Right cardiac atrium (tissue), 5 donors: ENCODE measurements at places on chromosomes 2 and 18.
A peak's percentile ranks its signal among the peaks of the same experiment; 100 is the strongest.

GRCh38 chr18:22094358-22094734, 75.0 kb upstream of the GATA6 start:
- no peak for DNase-seq

DNA sequence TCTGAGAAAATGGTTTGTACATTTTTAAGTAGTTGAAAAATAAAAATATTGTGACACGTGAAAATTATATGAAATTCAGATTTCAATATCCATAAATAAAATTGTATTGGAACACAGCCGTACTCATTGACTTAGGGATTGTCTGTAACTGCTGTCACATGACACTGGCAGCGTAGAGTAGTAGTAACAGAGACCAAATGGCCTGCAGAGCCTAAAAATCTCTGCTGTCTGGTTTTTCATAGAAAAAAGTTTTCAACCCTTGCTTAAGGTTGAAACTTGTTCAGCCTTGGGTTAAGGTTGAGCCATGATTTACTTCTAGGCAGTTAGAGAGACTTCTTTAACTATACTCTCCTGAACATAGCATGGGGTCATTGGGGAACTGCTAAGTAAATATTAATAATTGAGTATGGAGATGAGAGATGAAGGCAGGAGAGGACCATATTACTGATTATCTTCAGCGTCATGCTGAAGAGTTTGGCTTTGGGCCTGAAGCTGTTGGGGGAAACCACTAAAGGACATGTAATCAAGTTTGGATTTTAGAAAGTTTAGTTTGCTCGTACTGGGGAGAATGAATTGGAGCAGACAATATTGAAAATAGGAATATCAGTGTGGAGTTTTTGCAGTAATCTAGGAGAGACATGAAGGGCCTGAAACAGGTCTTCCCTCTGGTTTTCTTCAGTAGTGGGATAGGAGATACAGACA, 16.2 kb downstream of the EML4 start:
- no peak for DNase-seq

DNA sequence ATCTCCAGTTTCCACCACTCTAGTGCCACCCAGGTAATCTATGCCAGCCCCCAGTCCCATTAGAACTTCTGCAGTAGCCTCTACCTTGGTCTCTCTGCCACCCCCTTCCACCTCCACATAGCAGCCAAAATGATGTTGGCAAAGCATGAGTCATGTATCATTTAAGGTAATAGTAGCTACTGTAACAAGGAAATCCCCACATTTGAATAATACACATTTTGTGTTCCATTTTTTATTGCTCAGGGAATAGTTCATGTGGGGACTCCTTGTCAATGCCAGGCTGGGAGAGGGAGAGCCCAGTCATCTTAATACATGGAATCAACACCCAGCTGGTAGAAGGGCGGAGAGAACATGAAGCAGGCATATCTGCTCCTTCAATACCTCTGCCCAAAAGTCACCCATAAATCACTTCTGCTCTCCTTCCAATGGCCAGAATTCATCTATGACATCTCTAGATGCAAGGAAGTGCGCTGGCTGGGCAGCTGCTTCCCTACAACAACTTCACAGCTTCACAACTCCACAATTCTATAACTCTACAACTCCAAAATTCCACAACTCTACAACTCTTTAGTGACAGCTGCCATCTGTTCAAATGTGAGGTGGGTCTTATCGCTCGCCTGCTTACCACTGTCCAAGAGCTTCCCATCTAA, 70.6 kb upstream of the GLS start:
- DNase-seq, result no peak

GRCh38 chr2:127799926-127800325, 11.0 kb downstream of the WDR33 start:
- DNase-seq, result no peak

GRCh38 chr2:50952596-50952995, 79.3 kb downstream of the NRXN1 start:
- DNase-seq, result no peak

DNA sequence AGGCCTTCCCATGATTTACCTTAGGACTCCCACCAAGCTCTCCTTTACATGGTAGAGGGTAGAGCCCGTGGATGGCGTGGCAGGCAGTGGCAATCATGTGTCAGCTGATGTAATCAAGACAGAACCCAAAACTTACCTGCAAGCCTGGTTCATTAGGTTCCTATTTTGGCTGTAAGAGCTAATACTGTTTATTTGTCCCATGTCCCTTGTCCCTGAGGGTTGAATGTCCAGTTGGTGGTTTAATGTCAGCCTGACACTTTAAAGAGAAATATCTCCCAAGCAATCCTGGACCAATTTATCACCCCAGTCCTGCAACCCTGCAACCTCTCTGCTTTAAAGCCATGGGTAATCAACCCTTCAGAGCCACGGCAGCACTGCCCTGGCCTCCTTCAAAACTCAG, 6.0 kb upstream of the FABP1 start:
- DNase-seq, result no peak

GRCh38 chr2:14806613-14807012, 174.1 kb downstream of the LRATD1 start:
- no peak for DNase-seq

- no peak for DNase-seq
Measured at GRCh38 chr18:75124551-75124950, 84.4 kb downstream of the PTGR3 start.

DNA sequence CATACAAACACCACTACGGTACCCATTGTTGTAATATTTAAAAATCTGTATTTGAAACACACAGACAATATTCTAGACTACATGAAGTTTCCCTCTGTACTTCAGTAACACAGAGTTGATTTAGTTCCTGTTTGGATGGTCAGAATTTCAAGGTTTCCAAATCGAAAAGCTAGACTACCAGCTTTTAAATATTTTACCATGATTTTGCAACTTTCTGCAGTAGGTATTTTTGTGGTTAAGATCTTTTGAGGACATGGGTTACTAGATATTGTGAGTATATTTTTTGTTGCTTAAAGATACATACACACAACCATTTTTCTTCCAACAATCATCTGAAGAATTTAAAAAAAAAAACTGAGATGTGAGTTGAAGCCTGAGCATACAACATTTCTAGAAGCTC, 10.9 kb downstream of the SERPINB5 start:
- DNase-seq, result no peak

- DNase-seq, result no peak
Measured at GRCh38 chr2:180205621-180206235, 198.6 kb upstream of the CWC22 start.

GRCh38 chr2:225091336-225091735, 49.1 kb upstream of the DOCK10 start:
- DNase-seq, result no peak

DNA sequence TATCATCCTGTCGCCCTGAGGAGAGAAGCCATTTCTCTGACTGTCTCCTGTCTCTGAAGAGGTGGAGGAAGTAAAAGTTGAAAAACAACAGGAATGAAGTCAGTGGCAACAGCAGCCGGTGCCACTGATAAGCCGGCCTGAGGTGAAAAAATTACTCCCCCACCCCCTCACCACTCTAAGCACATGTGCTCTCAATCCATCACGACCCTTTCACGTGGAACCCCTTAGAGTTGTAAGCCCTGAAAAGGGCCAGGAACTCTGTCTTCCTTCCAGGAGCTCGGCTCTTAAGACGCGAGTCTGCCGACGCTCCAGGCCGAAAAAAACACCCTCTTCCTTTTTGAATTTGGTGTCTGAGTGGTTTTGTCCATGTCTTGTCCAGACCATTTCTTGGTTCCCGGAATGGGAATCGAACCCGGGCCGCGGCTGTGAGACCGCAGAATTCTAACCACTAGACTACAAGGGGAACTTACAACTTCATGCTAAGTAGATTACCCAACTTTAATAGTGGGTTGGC, 40.7 kb upstream of the TRIM43 start:
- no peak for DNase-seq

DNA sequence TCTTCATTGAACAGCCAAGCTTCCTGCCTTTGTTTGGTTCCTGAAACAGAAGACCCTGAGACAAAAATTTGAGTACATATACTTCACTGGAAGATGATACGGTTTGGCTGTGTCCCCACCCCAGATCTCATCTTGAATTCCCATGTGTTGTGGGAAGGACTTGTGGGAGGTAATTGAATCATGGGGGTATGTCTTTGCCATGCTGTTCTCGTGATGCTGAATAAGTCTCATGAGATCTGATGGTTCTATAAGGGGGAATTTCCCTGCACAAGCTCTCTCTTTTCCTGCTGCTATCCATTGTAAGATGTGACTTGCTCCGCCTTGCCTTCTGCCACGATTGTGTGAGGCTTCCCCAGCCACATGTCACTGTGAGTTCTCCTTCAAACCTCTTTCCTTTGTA, 76.5 kb downstream of the BABAM2 start:
- DNase-seq, result no peak

DNA sequence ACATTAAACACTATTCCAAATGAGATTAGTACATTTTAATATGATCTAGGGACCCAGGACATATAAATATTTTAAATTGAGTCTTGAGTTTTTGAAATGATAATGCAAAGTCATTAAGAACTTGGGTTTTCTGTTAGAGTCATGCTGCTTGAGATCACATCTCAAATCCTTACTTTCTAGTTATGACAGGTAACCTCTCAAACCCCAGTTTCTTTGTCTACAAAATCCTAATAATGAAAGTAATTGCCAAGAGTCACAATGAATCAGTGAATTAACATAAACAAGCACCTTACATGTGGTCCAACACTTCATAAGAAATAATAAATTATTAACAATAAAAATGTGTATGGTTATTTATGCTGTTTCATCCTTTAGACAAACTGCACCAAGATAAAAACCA, 607.6 kb downstream of the LRP1B start:
- no peak for DNase-seq

- DNase-seq, result no peak
Measured at GRCh38 chr2:47798631-47799030, 15.7 kb downstream of the MSH6 start.

DNA sequence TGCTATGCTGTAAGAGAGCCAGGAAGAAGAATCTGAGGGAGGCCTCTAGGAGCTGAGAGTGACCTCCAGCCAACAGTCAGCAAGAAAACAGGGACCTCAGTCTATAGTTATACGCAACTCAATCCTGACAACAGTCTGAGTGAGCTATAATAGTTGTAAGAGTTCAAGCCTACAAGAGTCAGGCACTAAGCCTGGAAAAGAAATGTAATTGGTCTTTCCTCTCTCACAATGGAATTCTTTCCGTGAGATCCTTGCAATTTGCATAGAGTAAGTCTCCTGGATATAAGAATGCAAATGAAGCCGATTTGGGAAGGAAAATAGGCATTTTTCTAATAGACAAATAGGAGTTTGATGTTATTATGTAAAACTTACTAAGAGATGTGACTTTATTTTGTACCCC, 1332.6 kb upstream of the CELF4 start:
- no peak for DNase-seq

GRCh38 chr2:220510668-220511067, 883.2 kb downstream of the SLC4A3 start:
- DNase-seq, result no peak

GRCh38 chr2:181515719-181516118, 58.5 kb downstream of the ITGA4 start:
- no peak for DNase-seq

- peak; percentile 17 for DNase-seq
Measured at GRCh38 chr2:240456447-240457222, 21.2 kb downstream of the GPC1 start.

DNA sequence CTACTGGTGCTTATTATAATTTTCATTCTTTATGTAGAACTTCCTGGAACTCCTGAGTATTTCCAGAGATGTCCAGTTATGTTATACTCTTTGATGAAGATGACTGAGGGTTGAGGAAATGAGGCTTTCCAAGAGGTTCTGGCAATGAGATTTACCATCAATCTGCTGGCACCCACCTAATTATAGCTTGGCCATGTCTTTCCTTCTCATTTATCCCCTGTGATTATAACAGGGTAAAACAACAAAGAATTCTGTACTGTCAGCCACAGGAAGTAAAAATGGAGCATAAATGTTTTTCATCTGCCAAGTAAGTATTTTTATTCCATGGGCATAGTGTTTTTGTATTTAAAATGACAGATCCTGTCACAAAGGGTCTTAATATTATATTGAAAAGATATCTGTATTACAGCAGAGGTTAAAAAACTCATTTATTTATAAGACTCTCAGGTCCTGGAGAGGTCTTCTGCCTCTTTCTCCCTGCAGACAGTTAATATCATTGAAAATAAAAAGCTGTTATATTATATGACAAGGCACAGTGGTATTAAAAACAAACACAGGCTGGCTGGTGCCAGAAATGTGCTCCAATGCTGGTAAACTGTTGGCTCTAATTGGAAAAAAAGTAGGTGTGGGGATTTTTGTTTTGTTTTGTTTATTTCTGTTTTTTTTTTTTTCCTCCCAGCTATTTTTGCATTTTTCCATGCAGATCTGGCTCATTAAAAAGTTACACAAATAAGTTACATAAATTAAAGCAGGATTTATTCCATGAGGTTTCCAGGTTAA, 1764.1 kb upstream of the CELF4 start:
- DNase-seq, result no peak

DNA sequence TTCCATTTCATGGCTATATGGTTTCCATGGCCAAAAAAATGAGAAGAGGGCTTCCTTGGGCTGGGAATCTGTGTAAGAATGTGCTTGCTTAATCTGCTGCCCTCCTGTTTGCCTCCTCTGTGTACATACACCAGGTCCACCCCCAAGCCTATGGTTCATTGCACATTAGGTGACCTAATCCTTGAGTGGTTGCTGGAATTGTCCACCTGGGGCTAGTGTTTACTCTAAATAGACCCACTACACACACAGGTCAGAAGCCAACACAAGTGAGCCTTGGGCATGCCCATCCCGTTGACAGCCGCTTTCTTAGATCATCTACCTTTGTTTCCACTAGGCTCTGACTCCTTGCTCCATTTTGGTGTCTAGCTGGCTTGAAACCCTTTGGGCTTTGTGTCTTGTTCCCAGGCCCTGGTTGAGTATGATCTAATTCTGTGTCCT, 59.2 kb upstream of the ATL2 start:
- no peak for DNase-seq

- no peak for DNase-seq
Measured at GRCh38 chr2:176892676-176893226, 319.8 kb upstream of the HNRNPA3 start.

- no peak for DNase-seq
Measured at GRCh38 chr2:143936538-143936847, 583.4 kb downstream of the ZEB2 start.

GRCh38 chr2:61536180-61536571, 2.0 kb downstream of the XPO1 start:
- DNase-seq, result no peak

- DNase-seq, result peak; percentile 25
Measured at GRCh38 chr2:40760071-40760666, 308.3 kb upstream of the SLC8A1 start.

GRCh38 chr2:79981316-79981715, 323.2 kb downstream of the LRRTM1 start:
- DNase-seq, result no peak

GRCh38 chr18:77099485-77100370, 32.9 kb downstream of the MBP start:
- peak; percentile 73 for DNase-seq

DNA sequence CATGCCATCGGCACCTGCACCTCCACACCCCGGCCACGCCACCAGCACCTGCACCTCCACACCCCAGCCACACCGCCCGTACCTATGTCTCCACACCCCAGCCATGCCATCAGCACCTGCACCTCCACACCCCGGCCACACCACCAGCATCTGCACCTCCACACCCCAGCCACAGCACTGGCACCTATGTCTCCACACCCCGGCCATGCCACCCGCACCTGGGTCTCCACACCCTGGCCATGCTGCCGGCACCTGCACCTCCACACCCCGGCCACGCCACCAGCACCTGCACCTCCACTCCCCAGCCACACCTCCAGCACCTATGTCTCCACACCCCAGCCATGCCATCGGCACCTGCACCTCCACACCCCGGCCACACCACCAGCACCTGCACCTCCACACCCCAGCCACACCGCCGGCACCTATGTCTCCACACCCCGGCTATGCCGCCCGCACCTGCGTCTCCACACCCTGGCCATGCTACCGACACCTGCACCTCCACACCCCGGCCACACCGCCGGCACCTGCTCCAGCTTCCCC, 390.3 kb upstream of the MYT1L start:
- no peak for DNase-seq
